ENCODE measurements at places on chromosomes 7 and 10.

- no peak for DNase-seq
Measured at GRCh38 chr7:52639981-52640380, 395.5 kb upstream of the POM121L12 start.

DNA sequence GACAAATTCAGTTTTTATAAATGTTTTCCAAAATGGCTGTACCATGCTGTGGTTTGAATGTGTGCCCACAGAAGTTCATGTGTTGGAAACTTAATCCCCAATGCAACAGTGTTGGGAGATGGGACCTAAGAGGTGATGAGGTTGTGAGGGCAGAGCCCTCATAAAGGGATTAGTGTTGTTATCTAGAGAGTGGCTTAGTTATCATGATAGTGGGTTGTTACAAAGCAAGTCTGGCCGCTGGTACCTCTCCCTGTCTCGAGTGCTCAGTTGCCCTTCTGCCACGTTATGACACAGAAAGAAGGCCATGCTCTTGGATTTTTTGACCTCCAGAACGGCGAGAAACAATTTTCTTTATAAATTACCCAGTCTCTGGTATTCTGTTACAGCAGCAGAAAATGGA, 119.0 kb downstream of the BTAF1 start:
- DNase-seq = no peak

GRCh38 chr10:27490807-27491206, 13.3 kb upstream of the RAB18 start:
- DNase-seq = no peak

GRCh38 chr7:37532636-37533035, 84.0 kb upstream of the ELMO1 start:
- no peak for DNase-seq

DNA sequence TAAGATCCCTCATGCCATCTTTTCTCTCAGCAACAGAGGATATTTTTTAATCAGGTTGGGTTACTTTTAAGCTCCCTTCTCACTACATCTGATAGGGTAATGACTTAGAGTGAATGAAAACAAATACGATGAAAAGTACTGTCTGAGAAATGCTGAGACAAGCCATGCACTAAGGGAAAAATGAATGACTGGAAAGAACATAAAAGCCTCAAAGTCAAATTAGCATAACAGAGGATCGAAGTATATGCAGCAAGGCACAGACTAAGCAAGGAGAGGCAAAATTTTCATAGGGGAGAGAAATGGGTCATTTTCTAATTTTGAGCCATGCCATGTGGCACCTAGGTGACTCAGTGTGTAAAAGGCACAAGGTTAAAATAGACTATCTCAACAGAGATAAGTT, 8.5 kb upstream of the POT1 start:
- DNase-seq = no peak
